ENCODE measurements at places on chromosomes 11 and 22. TPM values are rescaled to one million over a fixed set of nuclear protein-coding genes. Genes with fewer than 3 reads are reported as not detected.

DNA sequence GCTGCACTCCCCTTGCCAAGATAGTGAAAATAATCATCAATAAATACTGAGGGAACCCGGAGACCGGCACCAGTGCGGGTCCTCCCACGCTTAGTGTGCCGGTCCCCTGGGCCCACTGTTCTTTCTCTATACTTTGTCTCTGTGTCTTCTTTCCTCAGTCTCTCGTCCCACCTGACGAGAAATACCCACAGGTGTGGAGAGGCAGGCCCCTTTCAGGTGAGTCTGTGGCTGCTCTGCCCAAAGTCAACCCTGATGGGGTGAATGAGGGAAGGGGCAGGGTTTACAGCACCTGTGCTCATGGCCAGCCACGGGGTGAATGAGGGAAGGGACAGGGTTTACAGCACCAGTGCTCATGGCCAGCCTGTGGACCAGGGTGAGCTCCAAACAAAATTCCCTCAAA lies 4.7 kb downstream of the BET1L start:
- DNase-seq = no peak

DNA sequence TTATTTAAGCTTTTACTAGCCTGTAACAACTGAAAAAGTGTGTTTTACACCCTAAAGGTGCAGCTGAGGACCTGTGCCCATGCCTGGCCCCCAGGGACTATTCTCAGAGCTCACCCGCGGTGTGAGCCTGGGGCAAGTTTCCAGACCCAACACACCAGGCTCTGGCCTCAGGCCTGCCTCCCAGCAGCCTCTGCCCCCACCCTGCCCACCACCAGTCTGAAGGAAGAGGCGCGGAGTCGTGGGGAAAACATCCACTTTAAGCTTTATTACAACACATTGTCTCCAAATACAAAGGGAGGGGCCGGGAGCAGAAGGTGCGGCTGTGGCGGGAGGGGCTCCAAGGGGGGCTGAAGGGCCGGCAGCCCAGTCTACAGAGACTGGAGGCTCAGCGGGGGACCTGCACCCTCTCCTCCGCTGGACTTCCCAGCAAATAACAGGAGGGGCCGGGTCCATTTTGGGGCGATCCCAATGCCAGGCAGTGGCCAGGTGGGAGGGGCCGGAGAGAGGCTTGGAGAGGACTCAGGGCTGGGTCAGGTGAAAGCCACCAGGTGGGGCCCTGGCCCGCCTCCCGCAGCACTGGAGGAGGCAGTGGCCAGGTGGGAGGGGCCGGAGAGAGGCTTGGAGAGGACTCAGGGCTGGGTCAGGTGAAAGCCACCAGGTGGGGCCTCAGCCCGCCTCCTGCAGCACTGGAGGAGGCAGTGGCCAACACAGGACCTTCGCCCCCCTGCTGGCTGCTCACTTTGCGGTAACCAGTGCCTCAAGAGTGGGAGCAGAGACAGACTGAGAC lies 18.1 kb downstream of the DUSP8 start:
- DNase-seq = peak; percentile 90

- DNase-seq = no peak
Observed at GRCh38 chr11:47396049-47396320, 12.4 kb upstream of the SLC39A13 start.

DNA sequence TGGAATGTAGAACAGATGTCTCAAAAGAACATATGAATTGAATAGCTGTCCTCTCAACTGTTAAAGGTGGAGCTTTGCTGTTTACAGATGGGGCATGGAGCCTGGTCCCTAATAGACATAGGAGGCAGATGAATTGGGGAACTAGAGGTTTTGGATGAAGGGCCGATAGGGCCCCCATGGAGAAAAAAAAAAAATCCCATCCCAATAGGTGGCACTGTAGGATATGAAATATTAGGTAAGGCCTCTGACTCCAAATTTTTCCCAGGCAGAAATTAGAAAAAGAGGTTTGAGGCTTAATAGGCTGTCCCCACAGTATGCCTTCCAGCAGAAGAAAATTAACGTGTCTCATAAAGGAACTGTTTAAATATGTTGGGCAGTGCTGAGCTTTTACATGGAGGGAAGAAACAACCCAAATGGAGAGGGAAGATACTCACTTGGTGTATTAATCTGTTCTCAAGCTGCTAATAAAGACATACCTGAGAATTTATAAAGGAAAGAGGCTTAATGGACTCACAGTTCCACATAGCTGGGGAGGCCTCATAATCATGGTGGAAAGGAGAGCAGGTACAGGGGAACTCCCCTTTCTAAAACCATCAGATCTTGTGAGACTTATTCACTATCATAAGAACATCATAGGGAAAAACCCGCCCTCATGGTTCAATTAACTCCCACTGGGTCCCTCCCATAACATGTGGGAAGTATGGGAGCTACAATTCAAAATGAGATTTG lies 30.1 kb upstream of the TMEM45B start:
- peak; percentile 19 for DNase-seq

CCND1 gene
- 292 TPM for total RNA-seq

All from H7 (cell line).